Stimulated activated CD8-positive, alpha-beta memory T cell treated with anti-CD3 and anti-CD28 coated beads, Interleukin-2, amount 100 ng/mL, for 1 hour (primary cell): ENCODE measurements at places on chromosomes 6 and 20.

DNA sequence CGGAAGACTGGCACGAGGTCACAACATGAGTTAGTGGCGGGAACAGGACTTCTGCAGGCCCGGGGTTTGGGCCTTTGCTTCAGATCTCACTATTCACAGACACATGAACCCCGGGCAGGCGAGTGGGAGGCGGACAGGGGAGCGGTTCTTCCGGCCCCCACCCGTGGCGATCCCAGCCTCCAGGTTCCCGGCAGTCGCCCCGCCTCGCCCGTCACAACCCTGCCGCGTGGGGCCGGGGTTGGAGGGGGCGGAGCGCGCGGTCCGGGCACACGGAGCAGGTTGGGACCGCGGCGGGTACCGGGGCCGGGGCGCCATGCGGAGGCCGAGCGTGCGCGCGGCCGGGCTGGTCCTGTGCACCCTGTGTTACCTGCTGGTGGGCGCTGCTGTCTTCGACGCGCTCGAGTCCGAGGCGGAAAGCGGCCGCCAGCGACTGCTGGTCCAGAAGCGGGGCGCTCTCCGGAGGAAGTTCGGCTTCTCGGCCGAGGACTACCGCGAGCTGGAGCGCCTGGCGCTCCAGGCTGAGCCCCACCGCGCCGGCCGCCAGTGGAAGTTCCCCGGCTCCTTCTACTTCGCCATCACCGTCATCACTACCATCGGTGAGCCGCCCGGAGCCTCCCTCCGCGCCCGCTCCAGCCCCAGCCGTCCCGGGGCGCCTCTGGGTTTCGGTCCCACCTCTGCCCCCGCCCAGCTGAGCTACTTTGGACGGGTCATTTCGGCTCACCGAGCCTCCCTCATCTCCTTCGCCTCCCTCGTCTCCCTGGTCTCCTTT is at the start of gene KCNK15:
Gene KCNK15 (plus strand): TSS at position 268 of the 769 bp plus-strand sequence. CDS start 46 bp downstream, at position 314.
- no peak for DNase-seq

DNA sequence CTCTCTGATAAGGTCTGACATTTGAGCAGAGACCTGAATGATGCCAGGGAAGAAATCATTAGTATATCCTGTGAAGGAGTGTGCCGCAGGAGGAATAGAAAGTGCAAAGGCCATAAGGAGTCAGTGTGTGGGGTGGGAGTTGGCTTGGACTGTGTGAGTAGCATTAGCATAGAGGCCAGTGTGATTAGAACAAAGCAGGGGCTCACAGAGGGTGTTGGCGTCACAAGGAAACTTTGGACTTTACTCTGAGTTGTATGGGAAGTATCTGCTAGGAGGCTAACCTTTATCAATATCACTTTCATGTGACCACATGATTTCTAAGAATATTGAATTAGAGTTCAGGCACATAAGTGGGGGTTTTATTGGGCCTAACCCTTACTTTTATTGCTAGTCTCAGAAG is 12.1 kb downstream of the TMEM200A start:
- no peak for DNase-seq

- DNase-seq: no peak
Observed at GRCh38 chr6:27924179-27924578, 12.0 kb upstream of the OR2B2 start.

- DNase-seq: no peak
Observed at GRCh38 chr20:37257988-37258387, 3.6 kb downstream of the GHRH start.

DNA sequence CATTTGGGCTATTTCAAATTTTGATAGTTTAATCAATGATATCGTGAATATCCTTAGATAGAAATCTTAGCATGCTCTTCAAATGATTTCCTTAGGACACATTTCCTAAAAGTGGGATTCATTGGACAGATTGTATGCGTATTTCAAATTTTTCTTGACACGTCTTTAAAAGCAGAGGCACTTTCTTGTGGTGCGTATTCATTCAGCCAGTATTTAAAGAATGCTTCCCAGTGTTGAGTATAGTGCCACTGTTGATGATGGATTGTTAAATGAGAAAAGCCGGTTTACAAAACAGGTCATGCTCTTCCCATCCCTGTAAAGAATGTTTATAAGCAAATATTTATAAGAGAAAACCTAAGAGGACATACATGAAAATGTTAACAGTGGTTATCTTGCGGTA is 15.1 kb upstream of the NOL7 start:
- DNase-seq: no peak

DNA sequence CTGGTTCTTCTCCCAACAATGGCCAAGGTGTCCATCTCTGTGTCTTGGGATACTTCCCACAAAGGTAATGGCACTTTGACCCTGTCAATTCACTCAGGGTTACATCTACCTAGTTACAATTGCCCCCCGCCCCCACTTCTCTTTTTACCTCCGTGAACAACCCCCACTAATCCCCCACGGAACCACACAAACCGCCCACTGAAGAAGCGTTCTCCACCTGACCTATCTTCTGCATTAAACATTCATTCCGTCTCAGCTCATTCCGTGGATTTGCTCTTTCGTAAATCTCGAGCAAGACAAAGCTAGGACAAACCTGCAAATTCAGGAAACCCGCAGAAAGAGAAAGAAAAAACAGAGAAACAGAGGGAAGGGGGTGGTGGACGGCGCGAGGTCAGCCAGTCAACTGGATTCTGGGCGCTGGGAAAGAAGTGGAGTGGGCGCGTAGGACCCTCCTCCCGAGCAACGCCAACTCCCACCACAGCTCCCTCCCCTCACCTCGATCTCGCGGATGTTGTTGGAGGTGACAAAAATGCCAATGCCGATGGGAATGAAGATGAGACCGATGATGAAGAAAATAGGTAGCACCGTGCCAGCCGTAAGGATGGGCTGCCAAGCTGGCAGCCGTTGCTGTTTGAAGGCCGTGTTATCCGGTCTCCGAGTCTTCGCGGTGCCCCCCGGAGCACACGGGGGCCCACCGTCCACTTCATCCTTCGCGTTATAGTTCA is 523 bp downstream of the TMEM30A start:
- DNase-seq: no peak

DNA sequence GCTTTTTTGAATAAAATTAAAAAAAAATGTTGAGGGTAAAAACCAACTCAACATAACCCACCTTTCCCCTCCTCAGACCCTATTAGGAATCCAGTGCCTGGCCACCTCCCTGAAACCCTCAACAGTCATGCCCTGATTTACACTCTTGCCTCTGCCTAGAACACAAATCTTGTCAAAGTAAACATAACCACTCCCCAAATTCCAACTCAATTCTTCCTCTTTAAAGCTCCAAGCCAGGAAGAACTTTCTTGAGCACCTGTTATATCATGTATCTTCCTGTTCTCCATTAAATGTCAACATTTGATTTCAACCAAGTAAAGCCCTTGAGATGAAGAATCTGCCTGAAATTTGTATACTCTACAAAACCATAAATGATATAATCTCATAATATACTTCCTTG is 198.0 kb upstream of the SHLD1 start:
- DNase-seq: no peak

DNA sequence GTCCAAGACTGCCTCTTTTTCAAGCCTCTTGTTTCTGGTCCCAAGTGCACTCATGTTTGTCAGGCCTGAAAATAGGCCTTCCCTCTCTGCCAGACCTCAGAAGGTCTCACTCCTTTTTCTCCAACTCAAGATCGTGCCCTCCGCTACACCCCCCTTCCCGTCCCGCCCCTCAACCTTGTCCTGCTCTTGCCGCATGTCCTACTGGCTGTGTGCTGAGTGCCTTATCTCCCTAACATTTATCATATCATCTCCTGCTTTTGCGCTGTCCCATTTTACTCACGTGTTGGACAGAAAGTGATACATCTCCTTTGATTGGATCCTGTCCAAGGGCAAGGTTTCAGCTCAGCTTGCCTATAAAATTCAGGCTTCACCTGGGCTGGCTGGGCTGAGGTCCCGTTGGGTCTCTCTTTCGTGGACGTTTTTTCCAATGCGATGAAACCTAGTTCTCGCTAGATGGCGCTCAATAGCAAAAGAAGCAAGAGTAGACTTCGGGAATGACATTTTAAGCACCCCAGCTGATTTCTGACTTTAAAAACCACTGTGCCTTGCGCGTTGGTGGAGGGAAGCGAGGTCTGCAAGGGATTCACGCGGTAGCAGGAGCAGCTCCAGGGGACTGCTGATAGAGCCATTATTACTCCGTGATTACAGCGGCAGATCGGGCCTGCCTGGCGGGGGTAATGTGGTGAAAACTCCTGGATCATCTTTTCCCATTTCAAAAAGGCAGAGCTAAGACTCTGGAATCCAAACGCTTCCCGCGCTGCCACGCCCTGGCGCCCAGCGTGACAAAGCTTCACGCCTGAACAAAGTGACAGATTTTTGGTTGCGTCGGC is 137.6 kb downstream of the IMPG1 start:
- DNase-seq: no peak

DNA sequence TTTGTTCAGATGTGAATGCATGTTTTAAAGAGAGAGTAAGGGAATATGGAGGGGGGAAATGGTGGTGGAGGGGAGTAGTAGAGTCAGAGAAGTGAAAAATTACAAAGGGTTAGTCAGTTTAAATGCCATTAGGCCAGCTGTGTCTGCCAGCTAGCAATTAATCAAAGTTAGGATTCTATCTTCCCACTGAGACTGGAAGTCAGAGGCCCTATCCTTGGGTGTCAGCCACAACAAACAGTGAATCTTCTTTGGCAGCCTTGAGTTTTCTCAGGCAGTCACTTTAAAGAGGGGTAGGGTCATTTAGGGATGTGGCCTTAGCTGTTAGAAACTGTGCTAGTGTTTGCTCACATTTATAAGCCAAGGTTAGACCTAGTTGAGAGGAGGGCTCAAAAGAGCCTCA is 120.5 kb upstream of the BTBD3 start:
- no peak for DNase-seq

GRCh38 chr20:56392132-56392880 is at the start of the genes AURKA and CSTF1:
AURKA (minus strand) TSS chr20:56392215; CDS start chr20:56388197, 4,018 bp downstream.
CSTF1 (plus strand) TSS chr20:56392645; CDS start chr20:56395553, 2,908 bp downstream.
- DNase-seq: peak; percentile 98

GRCh38 chr6:12592634-12593033 is 123.9 kb upstream of the PHACTR1 start:
- no peak for DNase-seq

- DNase-seq: no peak
Observed at GRCh38 chr6:161242113-161242512, 31.7 kb downstream of the AGPAT4 start.

DNA sequence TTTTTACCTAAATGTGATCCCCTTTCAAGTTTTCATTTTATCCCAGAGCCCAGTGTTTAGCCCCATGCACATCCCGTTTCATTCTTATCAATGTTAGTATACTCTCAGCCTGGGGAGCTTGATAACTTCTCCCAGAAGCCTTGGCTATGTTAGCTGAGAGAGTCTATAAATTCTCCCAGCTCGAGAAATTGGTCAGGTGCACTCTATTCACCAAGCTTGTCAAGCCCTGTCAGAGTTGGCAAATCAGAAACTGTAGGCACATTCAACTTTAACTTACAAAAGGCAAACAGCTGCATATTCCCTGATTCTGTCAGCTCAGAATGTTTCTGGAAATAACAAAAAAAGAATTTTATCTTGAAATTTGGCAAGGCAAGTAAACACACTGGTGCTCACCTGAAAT is 62.2 kb upstream of the IMPG1 start:
- DNase-seq: no peak

- no peak for DNase-seq
Observed at GRCh38 chr6:22025468-22026163, 271.2 kb downstream of the PRL start.

- no peak for DNase-seq
Observed at GRCh38 chr20:9498322-9498721, 16.1 kb upstream of the LAMP5 start.

- DNase-seq: no peak
Observed at GRCh38 chr6:43782764-43783513, 12.9 kb downstream of the VEGFA start.

DNA sequence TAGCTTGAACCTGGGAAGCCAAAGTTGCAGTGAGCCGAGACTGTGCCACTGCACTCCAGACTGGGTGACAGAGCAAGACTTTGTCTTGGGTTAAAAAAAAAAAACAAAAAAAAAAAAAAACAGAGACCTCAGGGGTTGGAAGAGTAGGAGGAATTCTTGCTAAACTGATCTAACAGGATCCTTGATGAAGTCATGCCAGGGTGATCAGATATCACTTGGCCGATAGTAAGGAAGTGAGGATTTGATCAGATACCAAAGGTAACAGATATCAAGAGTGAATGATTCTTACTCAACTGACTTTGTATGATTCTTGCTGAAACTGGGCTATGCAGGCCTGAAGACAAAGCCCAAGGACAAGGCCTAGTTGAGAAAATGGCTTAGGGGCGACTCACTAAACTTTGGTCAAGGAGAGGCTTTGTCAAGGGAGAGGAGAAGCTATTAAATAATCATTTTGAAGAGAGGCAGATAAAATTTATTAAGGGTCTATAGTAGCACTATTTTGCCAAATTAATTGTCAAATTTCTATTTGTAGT is 624.7 kb downstream of the UTRN start:
- no peak for DNase-seq

DNA sequence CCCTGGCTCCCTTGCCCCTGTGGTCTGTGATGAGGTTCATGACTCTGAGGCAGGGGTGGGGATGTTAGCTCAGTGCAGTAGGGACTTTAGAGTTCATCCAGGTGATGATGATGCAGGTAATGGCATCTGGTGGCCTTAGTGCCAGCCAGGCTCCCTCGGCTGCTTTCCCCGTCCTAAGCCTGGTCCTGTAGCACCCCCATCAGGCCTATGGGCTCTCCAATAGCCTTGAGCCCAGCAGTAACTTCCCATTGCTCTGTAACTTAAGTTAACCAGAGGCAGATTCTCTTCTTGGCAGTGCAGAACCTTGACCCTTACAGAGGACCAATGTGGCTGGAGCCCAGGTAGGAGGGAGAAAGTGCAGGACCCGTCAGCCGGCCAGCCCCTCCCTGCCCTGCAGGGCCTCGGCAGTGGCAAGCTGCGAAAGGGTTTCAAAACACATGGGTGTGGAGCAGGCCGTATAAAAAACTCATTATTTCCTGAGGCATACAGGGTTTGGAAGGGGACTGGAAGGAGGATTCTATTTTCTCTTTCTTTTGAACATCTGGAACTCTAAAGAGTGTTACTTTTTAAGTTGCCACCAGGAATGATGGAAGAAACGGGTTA is 406.9 kb downstream of the CDH26 start:
- no peak for DNase-seq

GRCh38 chr20:16488086-16488485 is 85.2 kb downstream of the KIF16B start:
- DNase-seq: no peak

DNA sequence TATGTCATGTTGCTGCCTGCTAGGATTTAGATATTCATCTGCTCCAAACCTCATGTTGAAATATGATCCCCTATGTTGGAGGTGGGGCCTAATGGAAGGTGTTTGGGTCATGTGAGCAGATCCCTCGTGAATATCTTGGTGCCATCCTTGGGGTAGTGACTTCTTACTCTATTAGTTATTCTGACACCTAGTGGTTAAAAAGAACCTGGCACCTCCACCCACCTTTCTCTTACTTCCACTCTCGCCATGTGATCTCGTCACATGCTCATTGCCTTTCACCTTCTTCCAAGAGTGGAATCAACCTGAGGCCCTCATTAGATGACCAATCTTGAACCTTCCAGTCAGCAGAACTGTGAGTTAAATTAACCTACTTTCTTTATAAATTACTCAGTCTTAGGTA is 549.4 kb upstream of the SYNCRIP start:
- no peak for DNase-seq

GRCh38 chr20:63253438-63254231 is 628 bp downstream of the NKAIN4 start:
- no peak for DNase-seq

- DNase-seq: no peak
Observed at GRCh38 chr20:59019217-59019616, at the start of gene TUBB1. TUBB1 (plus strand) TSS chr20:59019429; CDS start chr20:59019523, 94 bp downstream.
